ENCODE measurements at places on chromosomes 1 and 21.

- DNase-seq = no peak
Observed at GRCh38 chr1:201590474-201590873, 51.5 kb downstream of the NAV1 start.

GRCh38 chr1:222794656-222795474, 20.0 kb upstream of the DISP1 start:
- no peak for DNase-seq

- DNase-seq = no peak
Observed at GRCh38 chr1:28883242-28883616, 31.1 kb upstream of the EPB41 start.

DNA sequence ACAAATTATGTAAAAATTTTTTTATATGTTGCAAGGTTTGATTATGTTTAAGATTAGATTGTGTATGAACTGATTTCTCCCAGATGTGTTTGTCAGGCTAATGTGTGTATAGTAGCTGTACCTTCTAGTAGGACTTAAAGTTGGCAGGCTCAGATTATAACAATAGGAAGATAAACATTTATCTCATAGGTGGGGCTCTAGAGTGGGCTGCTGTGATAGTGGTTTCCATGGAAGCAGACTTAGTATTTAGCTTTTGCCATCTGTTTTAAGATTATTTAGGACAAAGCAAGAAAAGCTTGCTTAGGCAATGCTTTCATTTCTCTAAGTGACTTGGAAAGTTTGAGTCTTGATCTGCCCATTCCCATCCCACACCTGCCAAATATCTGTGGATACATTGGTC, 187.7 kb upstream of the CACYBP start:
- DNase-seq = no peak

DNA sequence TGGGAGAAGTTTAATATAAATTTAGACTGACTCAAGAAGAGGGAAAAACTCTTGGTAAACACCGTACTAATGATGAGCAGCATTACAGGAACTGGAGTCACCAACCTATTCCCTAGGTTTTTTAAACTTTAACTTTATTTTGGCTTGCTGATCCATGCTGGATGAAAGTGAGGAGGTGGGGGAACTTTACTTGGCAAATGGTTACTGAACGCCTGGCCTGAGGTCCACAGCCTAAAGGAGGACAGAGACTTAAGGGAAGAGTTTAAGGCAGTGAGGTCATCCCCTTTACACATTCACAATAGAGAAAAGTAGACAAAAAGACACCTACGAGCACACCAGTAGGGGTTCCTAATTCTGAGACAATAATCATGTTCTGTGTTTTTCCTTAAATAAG, 25.6 kb upstream of the A3GALT2 start:
- no peak for DNase-seq

DNA sequence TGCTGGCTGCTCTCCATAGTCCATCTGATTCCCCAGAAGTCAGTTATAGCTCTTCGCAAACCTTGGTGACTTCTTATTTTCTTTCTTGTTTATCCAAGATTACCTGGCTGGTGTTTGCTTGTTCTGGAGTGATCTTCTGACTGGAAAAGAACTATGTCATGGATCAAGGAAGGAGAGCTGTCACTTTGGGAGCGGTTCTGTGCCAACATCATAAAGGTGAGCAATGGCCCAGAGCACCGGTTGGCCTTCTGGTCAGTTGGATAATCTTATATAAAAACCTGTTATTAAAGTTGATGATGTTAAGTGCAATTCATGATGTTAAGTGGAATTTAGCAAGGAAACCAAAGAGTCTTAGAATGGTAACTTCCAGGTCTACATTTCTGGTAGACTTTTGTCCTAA, 672 bp downstream of the DHDDS start:
- no peak for DNase-seq
